Stimulated activated CD4-positive, alpha-beta T cell treated with anti-CD3 and anti-CD28 coated beads, Interleukin-1b, Interleukin-23, amount 100 ng/mL, for 1 hour (primary cell): ENCODE measurements at places on chromosomes 7 and 10.

DNA sequence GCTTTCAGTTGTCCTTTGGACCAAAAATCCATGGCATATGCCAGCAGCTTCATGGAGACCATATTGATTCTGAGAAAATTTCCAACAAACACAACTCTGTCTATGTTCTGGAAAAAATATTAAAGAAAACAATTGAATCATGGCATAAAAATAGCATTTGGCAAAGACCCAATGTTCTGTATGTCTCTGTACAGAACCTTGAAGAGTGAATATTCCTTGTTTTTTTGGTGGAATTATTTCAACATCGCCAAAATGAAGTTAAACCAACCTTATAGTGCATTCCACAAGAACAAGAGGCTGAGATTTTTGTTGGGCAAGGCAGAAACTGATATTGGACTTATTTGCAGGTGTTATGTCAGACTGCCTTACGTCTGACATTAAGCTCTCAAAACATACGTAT is 53.3 kb upstream of the SLC16A12 start:
- DNase-seq: no peak

- no peak for DNase-seq
These were observed 16.5 kb downstream of the TRIL start for GRCh38 chr7:28941633-28942032.

- no peak for DNase-seq
These were observed 6.5 kb downstream of the TSPAN14 start for GRCh38 chr10:80460399-80461207.

DNA sequence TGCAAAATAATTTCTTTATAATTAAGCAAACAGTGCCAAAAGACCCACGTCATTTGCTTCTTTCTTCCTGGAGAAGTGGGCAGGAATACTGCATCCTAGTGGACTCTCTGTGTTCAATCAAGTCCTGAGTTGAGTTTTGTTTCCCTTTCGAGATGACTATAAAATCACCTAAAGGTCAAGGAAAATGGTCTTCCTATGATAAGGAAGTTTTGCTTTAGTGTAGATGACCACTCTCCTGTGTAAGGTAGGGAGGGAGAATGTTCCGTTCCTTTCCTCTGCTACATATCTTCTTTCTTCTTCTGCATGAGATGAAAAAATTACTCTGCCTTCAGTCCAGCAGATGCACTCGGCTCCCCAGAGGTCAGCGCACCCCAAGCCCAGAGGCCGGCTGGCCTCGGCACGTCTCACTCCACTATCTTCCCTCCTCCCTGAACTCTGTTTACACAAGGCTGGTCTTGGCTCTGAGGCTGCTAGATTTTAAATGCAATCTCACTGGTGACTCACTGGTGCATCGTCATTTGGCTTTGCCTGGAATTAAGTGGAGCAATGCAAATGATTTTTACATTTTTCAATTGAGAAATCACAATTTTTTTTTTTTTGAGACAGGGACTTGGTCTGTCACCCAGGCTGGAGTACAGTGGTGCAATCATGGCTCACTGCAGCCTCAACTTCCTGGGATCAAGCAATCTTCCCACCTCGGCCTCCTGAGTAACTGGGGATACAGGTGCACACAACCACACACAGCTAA is 18.6 kb upstream of the VDAC2 start:
- no peak for DNase-seq

DNA sequence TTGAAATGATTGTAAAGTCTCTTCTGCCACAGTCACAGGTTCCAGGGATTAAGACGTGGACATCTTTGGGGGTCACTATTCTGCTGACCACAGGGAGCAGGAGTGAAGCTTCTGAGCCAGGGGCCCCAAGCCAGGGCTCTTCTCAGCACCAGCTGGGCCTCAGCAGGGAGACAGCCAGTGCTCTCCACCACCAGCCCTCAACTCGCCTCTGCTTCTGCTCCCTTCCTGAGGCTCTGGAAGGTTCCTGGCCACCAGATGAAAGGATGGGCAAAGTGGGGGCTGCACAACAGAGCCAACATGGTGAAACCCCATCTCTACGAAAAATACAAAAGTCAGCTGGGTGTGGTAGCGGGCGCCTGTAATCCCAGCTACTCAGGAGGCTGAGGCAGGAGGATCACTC is 11.2 kb upstream of the CRYGN start:
- DNase-seq: no peak

DNA sequence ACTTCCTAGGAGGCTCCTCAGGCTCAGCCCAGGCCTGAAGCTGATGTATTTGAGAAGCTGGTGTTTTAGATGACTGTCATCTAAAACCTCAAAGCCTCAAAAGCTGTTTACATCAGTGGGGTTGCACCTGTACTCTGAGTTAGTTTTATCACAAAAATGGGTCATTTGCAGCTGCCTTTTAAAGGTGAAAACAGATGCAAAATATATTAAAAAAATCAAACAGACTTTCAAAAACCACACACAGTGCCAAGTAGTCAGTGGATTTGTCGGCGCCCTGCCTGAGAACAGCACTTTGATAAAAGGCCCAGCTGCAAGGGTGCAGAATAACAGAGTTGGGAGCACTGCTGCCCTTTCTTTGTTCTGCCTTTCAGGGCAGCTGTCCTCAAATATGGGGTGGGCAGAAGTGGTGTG is 103.0 kb downstream of the VOPP1 start:
- DNase-seq: no peak

- DNase-seq: no peak
These were observed 304.1 kb upstream of the COBL start for GRCh38 chr7:51620706-51621105.

DNA sequence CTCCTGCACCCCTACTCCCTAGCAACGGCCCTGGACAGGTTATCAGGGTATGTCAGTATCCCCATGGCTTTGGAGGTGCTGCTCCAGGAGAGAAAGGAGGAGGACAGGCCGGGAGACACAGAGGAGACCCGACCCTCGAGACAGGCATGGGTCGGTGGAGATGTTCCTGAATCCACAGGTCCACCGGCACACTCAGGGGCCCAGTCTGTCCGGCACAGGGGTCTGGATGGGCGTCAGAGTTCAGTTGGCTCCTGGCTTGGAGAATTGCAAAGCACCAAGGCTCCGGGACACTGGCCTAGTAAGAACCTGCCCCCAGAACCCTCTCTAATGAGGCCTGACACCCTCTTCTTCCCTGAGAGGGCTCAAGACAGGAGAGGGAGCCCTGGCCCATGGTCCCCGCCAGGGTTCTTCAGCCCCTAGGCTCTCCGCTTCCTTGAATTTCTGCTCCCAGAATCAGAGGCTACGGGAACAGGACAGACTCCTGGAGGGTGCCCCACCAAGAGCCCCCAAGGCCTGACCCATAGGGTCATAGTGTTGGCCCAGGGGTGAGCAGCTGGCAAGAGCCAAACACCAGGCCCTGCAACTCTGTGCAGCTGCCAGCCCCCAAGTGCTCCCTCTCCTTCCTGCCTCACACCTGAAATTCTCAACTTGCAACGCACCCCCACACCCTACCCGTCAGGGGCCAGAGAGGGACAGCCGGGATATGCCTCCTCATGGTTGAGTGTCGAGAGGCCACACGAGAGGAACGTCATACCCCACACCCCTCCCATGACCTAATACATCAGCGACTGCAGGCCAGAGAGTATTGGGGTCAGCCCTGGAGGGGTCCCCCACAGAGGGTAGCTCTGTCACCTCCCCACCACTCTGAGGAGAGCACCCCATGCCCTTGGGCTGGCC is 5.5 kb upstream of the IRF5 start:
- no peak for DNase-seq
